ENCODE measurements at places on chromosomes 13 and 19.

- DNase-seq: no peak
These were observed 123.7 kb upstream of the MRI1 start for GRCh38 chr19:13640611-13641010.

DNA sequence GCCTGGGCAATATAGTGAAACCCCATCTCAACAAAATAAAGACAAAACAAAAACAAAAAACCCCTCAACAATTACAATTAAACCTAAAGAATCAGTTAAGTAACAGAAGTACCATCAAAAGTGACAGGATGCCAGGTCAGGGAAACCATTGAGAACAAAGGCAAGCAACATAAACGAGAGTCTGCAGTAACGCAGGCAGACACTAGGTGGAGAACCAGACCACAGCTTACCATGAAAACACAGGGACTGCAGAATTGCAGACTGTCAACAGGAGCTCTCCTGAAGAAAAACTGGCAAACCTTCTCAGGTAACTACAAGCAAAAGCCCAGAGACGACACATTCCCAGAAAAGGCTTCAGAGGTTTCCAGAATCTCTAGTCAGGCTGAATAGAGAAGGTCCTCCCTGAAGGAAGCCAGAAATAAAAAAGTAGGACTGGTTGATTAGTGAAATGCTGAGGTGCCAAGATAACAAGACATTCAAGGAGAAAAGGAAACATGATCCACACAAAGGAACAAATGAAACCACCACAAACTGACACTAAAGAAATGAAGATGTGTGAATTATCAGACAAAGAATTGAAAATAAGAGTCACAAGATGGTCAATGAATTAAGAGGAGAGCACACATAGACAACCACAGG, 2.2 kb upstream of the ZNF665 start:
- peak; percentile 5 for DNase-seq

- no peak for DNase-seq
These were observed 4.9 kb downstream of the HRC start for GRCh38 chr19:49150106-49150943.

DNA sequence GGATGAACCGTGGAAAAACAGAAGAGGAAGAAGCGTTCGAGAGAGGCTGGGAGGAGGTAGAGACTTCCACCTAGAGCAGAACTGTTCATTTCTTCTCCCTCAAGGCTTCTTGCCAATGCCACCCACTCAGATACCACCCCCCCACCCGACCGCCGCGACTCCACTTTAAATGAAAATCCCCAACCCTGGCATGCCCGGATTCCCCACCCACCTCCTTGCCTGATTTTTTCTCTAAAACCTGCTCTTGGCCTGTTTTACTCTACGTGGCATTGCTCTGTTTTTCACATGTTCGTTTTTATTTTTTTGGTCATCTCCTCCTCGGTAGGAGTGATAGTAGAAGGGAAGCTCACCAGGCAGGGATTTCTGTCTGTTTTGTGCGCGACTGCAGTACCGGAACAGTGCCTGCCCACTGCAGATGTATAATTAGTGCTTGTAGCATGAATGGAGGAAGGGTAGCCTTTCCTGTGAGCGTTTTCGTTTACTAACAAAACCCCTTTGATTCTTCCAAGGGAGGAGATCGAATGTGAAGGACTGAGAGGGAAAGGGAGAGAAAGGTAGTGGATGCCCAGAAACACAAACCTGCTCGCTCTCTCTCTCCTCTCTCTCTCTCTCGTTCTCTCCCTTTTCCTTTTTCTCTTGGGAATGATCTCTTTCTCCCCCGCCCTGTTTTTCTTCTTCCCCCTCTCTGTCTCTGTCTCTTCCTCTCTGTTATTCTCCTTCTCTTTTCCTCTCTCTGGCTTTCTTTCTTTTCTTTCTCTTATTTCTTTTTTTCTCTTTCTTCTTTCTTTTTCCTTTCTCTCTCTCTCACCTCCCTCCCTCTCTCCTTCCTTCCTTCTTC, 2.2 kb downstream of the CD70 start:
- no peak for DNase-seq

DNA sequence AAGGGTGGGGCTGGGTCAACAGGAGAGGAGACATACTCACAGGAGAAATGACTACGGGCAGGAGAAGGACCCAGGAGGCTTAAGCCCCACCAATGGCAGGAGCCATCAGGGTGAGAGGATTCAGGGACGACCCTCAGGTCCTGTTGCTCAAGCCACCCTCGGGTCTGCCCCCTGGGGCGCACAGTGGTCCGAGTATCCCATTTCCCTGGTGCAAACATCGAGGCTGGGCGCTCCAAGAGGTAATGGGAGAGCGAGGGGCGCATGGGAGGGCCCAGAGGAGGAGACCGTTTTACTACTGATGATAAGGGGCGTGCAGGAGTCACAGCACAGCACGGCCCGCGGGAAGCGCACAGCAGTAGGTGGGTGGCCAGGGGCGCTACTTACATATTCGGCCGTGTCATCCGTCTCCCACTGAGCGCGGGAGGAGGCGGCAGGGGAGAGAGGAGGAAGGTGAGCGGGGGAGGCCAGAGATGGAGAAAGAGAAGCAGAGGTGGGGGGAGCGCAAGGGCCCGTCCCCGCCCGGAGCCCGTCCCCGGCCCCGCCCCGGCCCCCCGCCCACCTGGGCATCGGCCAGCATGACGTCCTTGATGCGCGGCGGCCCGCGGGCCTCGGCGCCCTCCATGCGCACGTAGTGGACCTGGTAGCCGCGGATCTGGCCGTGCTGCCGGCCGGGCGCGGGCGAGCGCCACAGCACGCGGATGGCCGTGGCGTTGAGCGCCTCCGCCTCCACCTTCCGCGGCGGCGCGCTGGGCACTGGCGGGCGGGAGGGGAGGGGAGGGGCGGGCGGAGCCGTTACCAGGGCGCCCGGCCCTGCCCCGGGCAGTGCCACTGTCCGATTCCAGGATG, 111.5 kb downstream of the PTPRS start:
- no peak for DNase-seq

- DNase-seq: no peak
These were observed 27.5 kb downstream of the DPRX start for GRCh38 chr19:53659292-53659691.

DNA sequence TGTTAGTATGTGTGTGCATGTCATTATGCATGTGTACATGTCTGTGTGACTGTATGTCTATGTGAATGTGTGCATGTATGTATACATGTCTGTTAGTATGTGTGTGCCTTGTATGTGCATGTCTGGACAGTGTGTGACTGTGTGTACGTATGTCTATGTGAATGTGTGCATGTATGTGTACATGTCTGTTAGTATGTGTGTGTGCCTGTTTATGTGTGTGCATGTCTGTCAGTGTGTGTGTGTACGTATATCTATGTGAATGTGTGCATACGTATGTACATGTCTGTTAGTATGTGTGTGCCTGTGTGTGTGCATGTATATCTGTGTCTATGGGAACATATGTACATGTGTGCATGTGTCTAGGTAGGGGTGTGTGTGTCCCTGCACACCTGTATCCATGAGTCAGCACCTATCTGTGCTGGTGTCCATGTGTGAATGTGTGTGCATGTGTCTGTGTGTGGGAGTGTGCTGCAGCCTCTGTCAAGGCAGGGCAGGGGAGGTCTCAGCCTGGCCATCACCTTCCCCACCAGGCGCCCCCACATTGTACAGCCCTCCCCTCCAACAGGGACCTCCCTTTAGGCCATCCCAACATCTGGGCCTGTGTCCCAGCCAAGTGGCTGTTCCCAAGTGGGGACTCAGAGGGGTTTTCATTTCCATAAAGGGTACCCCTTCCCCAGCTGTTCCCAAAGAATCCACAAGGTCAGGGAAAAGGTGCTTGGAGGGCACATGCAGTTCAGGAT, 4.4 kb downstream of the GAS6 start:
- DNase-seq: no peak

DNA sequence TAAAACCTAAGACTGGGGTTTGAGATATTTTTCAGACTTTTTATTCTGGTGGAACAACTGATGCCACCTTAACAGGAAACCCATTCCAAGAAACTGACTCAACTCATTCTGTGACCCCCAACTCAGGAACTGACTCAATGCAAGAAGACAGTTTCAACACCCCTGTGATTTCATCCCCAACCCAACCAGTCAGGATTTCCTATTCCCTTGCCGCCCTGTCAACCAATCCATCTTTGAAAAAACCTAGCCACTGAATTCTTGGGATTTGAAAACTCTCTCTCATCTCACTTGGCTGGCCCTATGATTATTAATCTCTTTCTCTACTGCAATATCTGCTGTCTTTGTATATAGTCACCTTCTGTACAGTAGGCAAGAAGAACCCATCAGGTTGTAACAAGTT, 1211.9 kb upstream of the ATXN8OS start:
- no peak for DNase-seq

DNA sequence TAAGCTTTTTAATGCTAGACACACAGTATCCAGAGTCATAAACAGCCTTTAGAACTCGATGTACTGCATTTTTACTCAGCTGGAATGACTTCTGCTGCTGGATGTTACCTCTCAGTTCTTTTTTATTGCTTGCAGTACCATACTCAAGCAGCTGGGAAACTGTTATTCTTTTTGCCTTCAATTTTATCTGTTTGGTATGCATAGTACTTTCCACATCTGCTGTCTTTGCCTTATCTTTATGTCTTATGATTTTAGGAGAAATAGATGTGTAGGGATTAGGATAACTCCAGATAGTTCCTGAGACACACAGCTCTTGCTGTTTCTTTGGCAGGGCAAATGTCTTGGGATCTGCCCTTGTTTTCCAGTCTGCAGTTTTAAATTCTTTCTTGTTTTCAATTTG, 31.5 kb downstream of the TEX30 start:
- no peak for DNase-seq

DNA sequence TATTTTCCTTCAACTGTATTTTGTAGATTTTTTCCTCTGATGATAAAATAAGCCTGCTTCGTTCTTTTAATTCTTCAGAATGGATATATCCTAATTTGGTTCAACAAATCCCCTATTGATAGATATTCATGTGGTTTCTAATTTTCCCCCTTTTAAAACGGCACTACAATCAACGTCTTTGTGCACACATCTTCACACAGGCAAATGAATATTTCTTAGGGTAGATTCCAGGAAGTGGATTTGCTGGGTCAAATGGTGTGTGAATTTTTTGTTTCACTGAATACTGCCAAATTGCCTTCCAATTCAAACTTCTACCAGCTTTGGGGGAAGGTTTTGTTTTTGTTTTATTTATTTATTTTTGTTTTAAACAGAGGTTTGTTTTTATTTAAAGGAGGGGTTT, 287.2 kb downstream of the FOXO1 start:
- DNase-seq: no peak

Measured in activated naive CD4-positive, alpha-beta T cell (primary cell).